NCI-H524 treated with DMSO at 0.1 percent for 48 hours (cell line): ENCODE measurements at places on chromosomes 4 and X.

GRCh38 chr4:8897251-8898167, 25.9 kb upstream of the HMX1 start:
- no peak for DNase-seq

DNA sequence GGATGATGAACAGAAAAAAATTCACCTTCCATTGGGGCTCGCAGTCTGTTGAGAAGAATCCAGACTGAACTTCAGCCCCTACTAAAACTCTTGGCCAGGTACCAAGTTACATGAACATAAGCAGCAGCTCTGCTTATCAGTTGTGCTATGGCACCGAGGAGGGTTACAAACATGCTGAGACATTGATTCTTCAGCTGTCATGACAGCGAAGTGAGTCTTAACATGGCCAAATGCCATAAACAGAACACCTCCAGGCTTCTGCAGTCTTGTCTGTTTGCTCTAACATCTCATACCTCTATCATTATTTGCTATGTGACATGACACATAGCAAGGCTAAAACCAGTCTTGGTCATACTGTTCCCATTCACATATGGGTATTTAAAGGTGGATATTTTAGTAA, 521.5 kb downstream of the GRID2 start:
- DNase-seq = no peak

GRCh38 chrX:30302956-30303355, 6.2 kb downstream of the NR0B1 start:
- DNase-seq = no peak

DNA sequence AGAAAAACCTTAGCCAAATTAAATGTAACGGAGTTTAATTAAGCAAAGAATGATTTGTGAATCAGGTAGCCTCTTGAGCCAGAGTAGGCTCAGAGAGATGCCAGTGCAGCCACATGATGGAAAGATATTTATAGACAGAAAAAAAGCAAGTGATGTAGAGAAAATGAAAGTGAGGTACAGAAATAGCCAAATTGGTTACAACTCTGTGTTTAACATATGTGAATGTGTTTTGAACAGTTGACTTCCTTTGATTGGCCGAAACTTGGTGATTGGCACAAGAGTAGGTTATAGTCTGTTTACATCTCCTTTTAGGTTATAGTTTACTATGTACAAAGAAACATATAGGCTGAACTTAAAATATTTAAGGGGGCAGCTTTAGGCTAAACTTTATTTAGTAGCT, 459.9 kb upstream of the BOD1L1 start:
- DNase-seq = no peak

DNA sequence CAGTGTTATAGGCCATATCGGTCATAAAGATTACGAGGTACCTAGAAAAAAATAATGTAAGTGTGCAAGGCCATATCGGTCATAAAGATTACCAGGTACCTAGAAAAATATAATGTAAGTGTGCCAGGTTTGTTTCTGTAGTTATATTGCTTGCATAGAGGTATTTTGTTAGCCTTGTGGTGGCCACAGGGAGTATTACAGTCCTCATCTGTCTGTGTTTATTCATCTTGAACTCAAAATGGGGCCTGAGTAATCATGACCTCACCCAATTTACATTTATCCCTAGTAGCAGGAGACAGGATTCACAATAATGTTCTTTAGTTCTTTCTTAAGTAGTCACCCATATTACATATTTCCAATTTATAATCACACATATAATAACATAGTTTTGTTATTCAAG, 459.7 kb downstream of the MID1IP1 start:
- no peak for DNase-seq

GRCh38 chrX:20205927-20206708, 60.6 kb downstream of the RPS6KA3 start:
- DNase-seq = no peak
